ENCODE measurements at places on chromosomes 2 and 18. TPM values are rescaled to one million over a fixed set of nuclear protein-coding genes. Genes with fewer than 3 reads are reported as not detected.

The STAT4 gene
- 7.1 TPM for total RNA-seq

The CFAP221 gene
- total RNA-seq, result 0.95 TPM

The DGKD gene
- total RNA-seq, result 26.4 TPM

The ALK gene
- 1.0 TPM for total RNA-seq

The FBXO36 gene
- 3.2 TPM for total RNA-seq

Measured in urinary bladder (tissue), 4 donors.